ENCODE measurements at places on chromosomes 2 and 18.
A peak's percentile ranks its signal among the peaks of the same experiment; 100 is the strongest.

DNA sequence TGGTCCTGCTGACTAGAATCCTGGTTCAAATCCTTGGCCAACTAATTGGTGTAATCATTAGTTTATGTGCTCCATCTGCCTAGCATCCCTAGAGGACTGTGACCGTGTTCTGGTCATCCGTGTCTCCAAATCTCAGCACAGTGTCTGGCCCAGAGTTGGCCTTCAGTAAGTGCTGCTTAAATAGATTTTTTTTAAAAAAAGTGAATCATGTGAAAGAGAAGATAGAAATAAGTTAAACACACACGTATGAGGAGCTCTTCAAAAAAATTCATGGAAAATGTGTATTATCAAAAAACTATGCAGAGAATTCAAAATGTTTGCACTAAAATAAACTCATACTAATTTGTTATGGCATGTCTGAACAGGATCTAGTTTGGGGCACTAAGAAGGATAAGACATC, 129.3 kb upstream of the TLK1 start:
- no peak for DNase-seq

- DNase-seq: no peak
These were observed 252.5 kb upstream of the HNRNPA3 start for GRCh38 chr2:176960061-176960460.

- DNase-seq: no peak
These were observed 64.2 kb downstream of the NPAS2 start for GRCh38 chr2:100884145-100884621.

- DNase-seq: no peak
These were observed 67.3 kb upstream of the SPATS2L start for GRCh38 chr2:200239216-200239615.

DNA sequence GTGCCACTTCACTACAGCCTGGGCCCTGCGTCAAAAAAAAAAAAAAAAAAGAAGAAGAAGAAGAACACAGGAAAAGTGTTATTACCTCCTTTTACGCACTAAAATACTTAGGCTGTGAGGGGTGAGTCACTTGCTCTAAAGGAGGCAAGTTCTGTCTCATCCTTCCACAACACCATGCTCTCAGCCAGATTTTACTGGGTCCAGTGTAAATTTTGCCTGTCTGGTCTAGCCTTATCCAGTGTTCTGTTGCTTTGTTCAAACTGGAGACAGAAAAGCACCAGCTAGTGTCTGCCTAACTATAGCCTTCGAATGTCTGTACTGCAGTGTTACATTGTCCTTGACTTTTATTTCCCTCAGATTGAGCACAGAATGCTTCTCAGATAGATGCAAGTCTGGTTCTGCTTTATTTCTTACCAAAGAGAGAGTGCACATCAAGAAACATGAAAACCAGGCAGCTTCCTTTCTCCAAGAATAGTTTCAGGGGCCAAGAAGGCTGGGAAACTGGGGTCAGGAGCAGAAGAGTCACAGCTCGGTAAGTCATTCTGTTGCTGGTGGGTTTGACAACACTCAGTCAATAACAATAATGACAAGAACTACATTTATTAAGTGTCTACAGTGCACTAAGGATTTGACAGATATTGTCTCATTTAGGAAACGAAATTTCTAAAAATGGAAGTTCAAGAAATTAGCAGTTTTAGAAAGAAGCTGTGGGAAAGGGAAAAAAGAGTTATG, 3.1 kb upstream of the MSGN1 start:
- DNase-seq: no peak

- DNase-seq: no peak
These were observed 115.6 kb upstream of the NRP2 start for GRCh38 chr2:205566606-205567168.

- DNase-seq: no peak
These were observed 144.6 kb downstream of the TDRD15 start for GRCh38 chr2:21268197-21268877.

- no peak for DNase-seq
These were observed 31.9 kb downstream of the SNED1 start for GRCh38 chr2:241030333-241030680.

DNA sequence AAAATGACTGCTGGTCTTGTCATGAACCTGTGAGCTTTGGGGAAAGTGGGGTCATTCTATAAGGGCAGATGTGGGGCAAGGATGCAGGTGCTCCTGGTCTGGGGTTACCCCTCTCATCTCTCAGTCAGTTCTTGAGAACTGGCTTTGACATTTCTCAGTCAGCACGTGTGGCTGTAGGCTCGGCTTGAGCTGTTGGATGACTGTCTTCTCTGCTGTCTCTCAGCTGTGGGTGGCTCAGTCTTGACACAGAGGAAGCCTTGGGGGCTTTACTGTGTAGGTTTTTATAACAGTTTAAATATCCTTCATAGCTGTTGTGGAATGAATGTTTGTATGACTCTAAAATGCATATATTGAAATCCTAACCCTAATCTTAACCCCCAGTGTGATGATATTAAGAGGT, 296.4 kb upstream of the CELF4 start:
- DNase-seq: no peak

- no peak for DNase-seq
These were observed 13.0 kb upstream of the FHL2 start for GRCh38 chr2:105411720-105412407.

- DNase-seq: no peak
These were observed 137.1 kb downstream of the COL6A3 start for GRCh38 chr2:237276716-237277490.

DNA sequence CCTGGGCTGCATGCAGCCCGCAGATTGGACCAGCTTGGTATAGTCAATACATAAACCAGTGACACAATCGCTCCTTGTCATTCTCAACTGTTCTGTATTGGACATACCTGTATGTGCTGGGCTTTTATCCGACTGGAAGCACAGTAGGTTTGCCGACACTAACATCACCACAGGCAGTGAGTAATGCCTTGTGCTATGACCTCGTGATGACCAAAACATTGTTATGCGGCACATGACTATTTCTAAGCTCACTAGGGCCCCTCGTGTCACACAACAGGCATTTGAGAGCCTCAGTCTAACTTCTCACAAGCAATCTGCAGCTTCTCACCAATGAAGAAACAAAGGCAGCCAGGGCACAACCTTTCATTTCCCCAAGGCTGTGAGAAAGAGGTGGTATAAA, 320.8 kb downstream of the AFF3 start:
- no peak for DNase-seq

GRCh38 chr2:174121175-174121574, 127.2 kb downstream of the OLA1 start:
- DNase-seq: no peak

- no peak for DNase-seq
These were observed 32.1 kb downstream of the CRYGD start for GRCh38 chr2:208092093-208092832.

DNA sequence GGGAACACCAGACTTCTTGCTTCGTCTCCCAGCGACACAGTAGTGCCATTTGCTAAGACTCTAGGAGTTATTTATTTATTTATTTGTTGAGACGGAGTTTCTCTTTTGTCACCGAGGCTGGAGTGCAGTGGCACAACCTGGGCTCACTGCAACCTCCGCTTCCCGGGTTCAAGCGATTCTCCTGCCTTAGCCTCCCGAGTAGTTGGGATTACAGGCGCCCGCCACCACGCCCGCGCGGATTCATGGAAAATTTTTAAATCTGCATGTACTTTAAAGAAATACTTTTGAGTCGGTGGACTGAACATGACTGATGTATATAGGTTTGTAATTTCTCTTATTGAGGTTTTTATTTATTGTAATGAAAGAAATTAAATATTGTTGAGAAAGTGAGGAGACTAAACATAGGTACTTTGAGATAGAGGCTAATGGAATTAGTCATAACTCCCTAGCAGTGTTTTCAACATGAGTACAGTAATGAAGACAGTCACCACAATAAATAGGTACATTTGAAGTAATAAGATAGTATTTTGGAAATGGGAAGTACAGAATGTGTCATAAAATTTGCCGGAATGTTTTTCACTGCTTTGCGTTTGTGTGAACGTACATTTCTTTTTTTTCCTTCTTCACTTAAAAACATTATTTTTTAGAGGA, 983 bp downstream of the MTX2 start:
- DNase-seq: no peak

DNA sequence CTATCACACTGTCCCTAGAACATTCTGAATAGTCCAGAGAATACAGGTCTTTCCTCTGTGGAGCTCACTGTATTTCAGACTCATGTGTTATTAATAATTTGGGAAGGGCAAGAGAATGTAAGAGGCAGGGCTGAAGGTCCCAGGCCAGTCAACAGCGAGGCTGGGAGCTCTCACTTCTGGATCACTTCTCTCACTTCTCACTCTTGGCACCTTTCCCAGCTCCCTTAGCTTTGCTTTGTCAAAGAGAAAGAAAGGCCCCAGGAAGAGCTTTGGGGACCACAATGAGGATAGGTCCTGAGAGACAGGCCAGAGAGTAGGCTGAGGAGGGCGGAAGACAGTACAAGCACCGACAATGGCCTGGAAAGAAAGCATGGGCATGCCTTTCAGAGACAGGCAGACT, 11.2 kb downstream of the EFR3B start:
- no peak for DNase-seq

DNA sequence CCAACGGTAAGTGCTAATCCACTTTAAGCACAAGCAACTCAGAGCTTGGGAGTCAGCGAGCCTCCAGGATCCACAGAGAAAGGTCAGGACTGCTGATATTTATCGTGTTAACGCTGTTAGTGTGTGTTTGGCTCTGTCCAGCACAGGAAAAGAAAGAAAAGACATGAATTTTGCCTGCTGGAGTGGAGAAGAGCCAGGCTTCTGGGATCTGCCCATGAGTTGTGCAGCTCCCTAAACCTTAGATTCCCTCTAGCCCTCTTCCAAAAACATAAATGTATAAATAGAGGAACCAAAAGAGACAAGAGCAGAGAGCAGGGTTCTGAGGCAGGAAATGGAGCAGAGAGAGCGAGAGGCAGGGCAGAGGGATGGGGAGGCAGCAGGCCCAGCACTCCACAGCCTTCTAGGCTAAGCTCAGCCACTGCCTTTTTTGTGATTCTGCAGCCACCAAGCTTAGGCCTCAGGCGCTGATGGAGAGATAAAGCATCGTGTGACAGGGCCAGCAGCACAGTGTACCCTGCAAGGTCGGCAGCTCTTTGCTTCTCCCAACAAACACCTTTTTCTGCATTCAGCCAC, 14.5 kb upstream of the MAT2A start:
- DNase-seq: no peak

- no peak for DNase-seq
These were observed 26.2 kb downstream of the GLI2 start for GRCh38 chr2:120761911-120762310.

GRCh38 chr2:96856776-96857666, 795 bp downstream of the ANKRD39 start:
- DNase-seq: peak; percentile 23

- DNase-seq: no peak
These were observed 93.4 kb downstream of the GLI2 start for GRCh38 chr2:120828829-120829632.

DNA sequence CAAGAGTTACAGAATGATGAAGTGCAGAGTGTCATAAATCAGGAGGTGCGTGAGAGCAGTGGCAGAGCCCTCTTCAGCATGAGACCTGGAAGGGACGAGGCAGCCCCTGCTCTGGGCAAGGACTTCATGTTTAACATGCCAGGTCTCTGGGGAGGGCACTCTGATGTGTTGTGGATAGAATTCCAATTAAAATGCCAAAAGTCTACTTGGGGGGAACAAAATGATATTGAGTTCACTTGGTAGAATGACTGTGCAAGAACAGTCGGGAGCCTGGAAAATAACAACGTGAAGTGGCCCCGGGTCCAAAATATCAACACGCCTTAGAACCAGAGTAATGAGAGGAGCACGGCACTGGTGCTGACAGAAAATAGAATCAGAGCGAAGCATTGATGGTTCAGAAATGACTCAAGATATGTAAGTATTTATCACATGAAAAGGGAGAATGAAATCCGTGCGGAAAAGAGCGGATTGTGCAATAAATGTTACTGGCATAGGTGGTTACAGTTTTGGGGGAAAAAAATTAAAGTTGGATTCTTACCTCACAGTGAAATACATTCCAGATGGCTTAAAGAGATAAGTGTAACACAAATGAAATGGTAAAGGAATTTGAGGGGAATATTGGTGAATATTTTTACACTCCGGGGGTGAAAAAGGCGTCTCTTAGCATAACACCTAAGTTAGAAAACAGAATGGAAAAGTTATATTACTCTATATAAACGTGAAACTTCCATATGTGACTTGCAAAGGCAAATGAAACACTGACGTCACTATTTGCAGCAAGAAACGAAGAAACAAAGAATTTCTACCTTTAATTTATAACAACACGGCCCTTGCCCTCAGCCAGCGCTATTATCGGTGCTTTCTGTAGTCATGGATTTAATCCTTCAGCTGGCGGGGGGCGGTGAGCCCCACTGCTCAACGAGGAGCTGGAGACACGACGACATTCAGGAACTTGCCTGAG, 159.4 kb upstream of the TWIST2 start:
- no peak for DNase-seq

- DNase-seq: no peak
These were observed 60.0 kb upstream of the OTOF start for GRCh38 chr2:26537826-26538475.

DNA sequence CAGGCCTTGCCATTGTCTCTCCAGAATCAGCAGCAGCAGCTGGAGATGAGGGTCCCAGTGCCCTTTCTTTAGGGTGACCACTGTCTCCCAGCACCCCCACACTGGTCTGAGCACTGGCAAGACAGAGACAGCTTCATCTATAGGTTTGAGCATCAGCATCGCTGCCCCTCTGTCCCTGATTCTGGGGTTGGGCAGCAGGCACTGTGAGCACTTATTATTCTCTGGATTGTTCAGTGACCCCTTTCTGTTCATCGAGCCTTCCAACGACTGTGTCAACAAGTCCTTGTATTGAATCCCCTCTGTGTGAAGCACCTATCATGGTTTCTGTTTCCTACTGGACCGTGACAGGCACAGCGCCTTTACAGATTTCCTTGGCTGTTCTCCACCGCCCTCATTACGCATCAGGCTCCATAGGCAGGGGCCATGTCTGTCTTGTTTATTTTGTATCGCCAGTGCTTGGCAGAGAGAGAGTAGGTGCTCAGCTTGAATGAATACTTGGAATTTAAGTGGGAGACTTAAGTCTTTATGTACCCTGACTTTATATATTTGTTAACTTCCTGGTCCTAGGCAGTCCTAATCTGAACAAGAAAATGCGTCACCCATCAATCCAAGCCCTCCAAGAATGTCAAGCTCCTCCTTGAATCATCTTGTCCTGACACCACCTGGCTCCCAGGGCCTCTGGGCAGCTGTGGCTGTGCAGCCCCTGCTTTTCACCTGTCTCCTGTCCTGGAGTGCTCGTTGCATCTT, 11.4 kb downstream of the MALL start:
- peak; percentile 98 for DNase-seq

GRCh38 chr2:105410554-105410953, 11.7 kb upstream of the FHL2 start:
- no peak for DNase-seq

- no peak for DNase-seq
These were observed 150.0 kb downstream of the DYSF start for GRCh38 chr2:71603311-71603811.

DNA sequence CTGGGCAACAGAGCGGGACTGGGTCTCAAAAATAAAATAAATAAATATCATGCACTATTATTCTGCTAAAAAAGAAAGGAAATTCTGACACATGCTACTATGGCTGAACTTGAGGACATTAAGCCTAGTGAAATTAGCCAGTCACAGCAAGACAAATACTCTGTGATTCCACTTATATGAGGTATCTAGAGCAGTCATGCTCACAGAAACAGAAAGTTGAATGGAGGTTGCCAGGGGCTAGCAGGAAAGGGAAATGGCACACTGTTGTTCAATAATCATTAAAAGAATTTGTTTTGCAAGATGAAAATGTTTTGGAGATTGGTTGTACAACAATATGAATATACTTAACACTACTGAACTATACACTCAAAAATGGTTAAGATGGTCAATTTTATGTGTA, 60.8 kb downstream of the NCKAP1 start:
- no peak for DNase-seq

Measured in NCI-H2029 treated with DMSO at 0.1 percent for 48 hours (cell line).